ENCODE measurements at places on chromosomes 13 and 19. TPM values are rescaled to one million over a fixed set of nuclear protein-coding genes. Genes with fewer than 3 reads are reported as not detected.

Gene FAM124A
- 0.55 TPM for total RNA-seq

DNA sequence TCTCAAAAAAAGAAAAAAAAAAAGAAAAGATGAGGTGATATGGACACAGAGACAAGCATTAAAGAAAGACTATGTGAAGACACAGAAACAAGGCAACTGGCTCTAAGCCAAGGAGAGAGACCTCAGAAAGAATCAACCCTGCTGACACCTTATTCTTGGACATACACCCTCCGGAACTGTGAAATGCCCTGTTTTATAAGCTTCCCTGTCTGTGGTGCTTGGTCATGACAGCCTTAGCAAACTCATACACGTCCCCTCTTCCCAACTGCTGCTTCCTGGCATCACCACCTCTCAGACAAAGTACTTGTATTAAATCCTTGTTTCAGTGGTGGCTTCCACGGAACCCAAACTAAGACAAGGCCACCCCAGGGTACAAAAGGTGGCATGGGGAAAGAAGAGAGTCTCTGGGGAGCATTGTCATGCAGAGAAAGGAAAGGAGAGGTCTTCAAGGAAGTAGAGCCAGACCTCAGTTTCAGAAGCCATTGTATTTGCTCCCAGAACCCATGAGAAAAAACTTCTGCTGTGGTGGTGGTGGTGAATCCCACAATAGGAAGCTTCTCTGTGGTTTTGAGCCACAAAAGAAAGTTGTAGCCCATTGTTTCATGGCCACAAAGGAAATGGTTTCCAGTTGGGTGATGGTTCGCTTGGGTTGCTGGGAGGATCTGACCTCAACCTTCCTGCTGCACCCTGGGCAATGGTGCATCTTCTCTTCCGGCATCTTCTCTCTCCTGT is 16.3 kb upstream of the TSPAN16 start:
- no peak for DNase-seq

DNA sequence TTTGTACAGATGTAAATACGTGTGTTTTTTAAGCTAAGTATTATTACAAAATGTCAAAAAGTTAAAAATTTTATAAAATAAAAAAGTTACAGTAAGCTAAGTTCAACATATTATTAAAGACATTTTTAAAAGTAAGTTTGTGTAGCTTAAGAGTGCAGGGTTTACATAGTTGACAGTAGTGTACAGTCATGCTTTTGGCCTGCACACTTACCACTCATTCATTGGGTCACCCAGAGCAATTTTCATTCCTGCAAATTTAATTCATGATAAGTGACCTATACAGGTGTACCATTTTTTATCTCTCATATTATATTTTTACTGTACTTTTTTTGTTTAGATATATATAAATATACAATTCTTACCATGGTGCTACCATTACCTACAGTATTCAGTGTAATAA is 769.9 kb upstream of the SLITRK6 start:
- no peak for DNase-seq

- no peak for DNase-seq
Measured at GRCh38 chr13:35598233-35598632, 121.7 kb upstream of the MAB21L1 start.

Gene FUT2
- not detected for total RNA-seq

DNA sequence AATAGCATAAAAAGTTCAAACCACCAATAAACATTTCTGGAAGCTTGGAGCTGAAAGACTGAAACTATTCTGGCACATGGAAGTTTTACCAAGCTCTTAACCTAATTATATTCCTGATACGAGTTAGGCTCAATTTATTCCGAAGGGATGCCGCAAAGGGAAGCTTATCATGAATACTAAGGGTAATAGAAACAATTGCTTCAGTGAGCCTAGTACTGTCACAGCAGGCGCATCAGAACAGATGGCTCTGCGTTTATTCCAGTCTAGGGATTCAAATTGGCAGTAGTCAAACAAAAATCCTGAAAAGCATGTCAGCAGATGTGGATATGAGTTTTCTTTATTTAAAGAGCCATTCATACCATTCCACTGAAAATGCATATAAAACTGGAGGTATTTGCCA is 779.5 kb downstream of the GPC5 start:
- no peak for DNase-seq

- DNase-seq, result no peak
Measured at GRCh38 chr13:50672025-50672424, 171.5 kb downstream of the DLEU7 start.

GRCh38 chr19:17306285-17306714 is 628 bp downstream of the MRPL34 start:
- DNase-seq, result no peak

Measured in H4 (cell line).